ENCODE measurements at places on chromosomes 3 and 15. TPM values are rescaled to one million over a fixed set of nuclear protein-coding genes. Genes with fewer than 3 reads are reported as not detected.

Gene TXNRD3
- 4.6 TPM for polyA plus RNA-seq

DNA sequence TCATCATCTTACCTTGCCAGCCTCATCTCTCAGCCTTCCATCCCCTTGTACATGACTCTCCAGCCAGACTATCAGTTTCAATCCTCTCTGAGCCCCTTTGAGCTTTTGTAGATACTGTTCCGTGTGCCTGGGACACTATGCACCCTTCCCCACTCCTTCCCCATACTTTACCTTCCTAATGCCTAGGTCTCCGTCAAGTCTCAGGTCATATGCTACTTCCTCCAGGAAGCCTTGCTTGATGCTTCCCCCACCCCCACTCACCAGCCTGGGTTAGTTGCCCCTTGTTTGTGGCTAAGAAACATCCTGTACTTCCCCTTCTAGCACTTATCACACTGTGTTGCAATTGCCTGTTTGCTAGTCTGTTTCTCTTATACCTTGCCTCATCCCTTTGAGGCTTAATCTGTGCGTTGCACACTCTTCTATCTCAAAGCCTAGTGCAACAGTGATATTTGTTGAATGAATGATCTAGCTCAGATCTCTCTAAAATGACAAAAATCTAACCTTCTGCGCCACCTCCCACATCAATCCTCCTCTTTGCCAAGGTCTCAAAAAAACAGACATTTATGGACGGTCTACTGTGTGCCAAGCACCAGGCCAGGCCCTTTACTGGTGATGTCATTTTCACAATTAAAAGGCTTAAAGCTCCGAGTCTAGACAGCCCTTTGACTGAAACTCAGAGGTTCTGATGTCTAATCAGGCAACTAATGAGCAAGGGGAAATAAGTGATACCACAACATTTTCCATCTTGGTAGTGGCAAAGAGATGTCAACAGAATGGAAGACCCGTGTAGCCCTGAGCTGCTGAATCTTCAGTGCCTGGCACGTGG lies 6.5 kb upstream of the USP3 start:
- H3K27me3 ChIP-seq, result no peaks in the 10 kb centered on the region
- H3K36me3 ChIP-seq, result no peaks in the 10 kb centered on the region
- DNase-seq, result peak; percentile 55
- peaks cover 10% of the 10 kb centered on the region for H3K4me1 ChIP-seq

DNA sequence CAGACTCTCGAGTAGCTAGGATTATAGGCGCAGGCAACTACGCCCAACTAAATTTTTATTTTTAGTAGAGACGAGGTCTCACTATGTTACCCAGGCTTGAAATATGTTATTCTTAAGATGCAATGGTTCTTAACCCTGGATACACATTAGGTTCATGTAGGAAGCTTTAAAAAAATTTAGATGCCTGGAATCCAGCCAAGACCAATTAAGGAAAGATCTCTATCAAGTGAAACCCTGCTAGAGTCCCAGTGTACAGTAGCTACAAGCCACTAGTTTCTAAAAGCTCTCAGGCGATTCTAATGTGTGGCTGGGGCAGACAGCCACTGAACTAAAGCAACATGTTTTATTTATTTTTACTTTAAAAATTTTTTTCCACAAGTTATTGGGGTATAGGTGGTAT lies 33.2 kb downstream of the TRIM69 start:
- H3K27ac ChIP-seq, result no peak overlapping the region
- H3K27me3 ChIP-seq, result no peaks in the 10 kb centered on the region
- no peak for DNase-seq
- H3K36me3 ChIP-seq, result no peaks in the 10 kb centered on the region

Gene SH2D7
- not detected for polyA plus RNA-seq

Gene KLHL6
- 0.46 TPM for polyA plus RNA-seq

Gene MUSTN1
- polyA plus RNA-seq, result 31.0 TPM

- H3K4me1 ChIP-seq, result no peaks in the 10 kb centered on the region
- H3K27ac ChIP-seq, result no peak overlapping the region
- DNase-seq, result no peak
Observed at GRCh38 chr3:132174500-132174899, 139.7 kb upstream of the CPNE4 start.

GRCh38 chr3:195806916-195807231 lies 4.9 kb downstream of the MUC4 start:
- H3K4me1 ChIP-seq, result no peaks in the 10 kb centered on the region
- H3K4me3 ChIP-seq, result no peak overlapping the region
- DNase-seq, result no peak
- H3K36me3 ChIP-seq, result no peaks in the 10 kb centered on the region
- H3K27ac ChIP-seq, result no peak overlapping the region

Gene CHRD
- 3.9 TPM for polyA plus RNA-seq

GRCh38 chr15:62612771-62613170 lies 429.8 kb upstream of the TPM1 start:
- H3K36me3 ChIP-seq, result no peaks in the 10 kb centered on the region
- no peak overlapping the region for H3K27ac ChIP-seq
- H3K27me3 ChIP-seq, result no peaks in the 10 kb centered on the region
- no peak overlapping the region for H3K4me3 ChIP-seq
- DNase-seq, result no peak
- H3K4me1 ChIP-seq, result no peaks in the 10 kb centered on the region

Gene SERPINI2
- 0.30 TPM for polyA plus RNA-seq

- no peak overlapping the region for H3K4me3 ChIP-seq
- no peaks in the 10 kb centered on the region for H3K27me3 ChIP-seq
- H3K36me3 ChIP-seq, result no peaks in the 10 kb centered on the region
- no peak for DNase-seq
- H3K27ac ChIP-seq, result no peak overlapping the region
- H3K4me1 ChIP-seq, result peaks cover 11% of the 10 kb centered on the region
Observed at GRCh38 chr3:141083836-141084649, 32.9 kb downstream of the SPSB4 start.

Measured in heart left ventricle (tissue), 16 donors.